ENCODE measurements at places on chromosomes 5 and 9. TPM values are rescaled to one million over a fixed set of nuclear protein-coding genes. Genes with fewer than 3 reads are reported as not detected.

- no peak for DNase-seq
These were observed 34.7 kb downstream of the PAEP start for GRCh38 chr9:135596211-135596610.

GRCh38 chr9:106883626-106884190 lies 20.7 kb downstream of the ZNF462 start:
- DNase-seq, result no peak

The SLCO6A1 gene
- total RNA-seq, result not detected

DNA sequence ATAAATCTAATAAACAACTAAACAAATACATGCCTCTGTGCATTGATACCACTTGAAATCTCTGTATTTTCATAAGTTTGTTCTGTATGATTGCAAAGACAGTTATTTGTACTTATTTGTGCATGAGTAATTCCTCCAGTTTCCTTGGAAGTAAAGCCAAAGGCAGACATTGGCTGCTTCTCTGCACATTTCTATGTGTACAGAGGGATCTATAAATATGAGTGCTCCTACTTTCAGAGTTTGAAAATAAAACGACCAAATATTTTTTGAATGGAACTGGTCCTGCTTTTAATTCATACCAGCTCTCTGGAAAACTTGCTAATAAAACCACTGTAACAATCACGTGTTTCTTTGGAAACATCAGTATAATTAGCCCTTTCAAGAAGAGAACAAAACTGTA lies 306.5 kb downstream of the MAN2A1 start:
- no peak for DNase-seq

The SMIM15 gene
- 60.8 TPM for total RNA-seq

The HAVCR2 gene
- total RNA-seq, result not detected

DNA sequence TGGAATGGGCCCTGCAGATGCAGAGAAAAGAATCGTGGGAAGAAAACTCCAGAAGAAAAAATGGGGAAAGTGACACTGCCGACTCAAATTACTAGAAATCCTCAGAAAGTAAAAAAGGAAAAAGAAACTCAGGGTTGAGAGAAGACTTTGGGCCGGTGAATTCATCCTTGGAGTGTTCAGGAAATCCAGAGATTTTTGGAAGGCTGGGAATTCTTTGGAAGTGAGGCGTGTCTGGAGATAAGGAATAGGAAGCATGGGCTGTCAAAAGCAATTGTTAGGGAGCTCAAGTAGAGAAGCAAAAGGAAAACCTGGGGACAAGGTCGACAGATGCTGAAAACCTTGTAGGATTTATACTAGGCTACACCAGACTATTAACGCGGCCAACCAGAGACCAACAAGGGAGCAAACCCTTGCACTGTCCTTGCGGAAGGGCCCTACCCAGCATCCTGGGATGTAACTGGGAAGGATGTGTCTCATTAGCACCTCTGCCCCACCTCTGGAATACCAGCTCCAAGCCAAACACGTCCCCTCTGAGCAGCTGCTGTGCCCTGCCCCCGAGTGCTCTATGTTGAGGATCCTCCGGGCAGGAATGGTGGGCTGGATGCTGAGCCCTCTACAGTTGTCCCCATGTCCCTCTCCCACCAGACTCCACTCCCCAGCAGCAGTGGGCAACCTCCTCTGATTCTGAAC lies 11.6 kb downstream of the DAB2IP start:
- no peak for DNase-seq

DNA sequence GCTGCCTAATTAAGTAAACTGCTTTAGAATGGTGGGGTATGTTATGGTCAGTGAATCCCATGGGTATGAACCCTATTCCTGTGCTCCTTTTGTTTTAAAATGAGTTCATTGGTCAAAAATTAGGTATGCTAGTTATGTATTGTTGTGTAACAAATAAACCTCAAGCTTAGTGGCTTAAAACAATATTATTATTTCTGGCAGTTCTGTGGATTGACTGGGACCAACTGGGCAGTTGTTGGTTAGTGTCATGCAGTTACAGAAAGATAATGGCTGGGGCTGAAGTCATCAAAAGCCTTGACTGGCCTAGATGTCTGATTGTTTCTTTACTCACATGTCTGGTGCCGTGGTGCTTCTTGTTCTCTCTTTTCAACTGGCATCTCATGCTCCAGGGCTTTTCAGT lies 8.9 kb upstream of the PTAR1 start:
- DNase-seq, result no peak

GRCh38 chr9:16871336-16872151 lies 1.1 kb upstream of the BNC2 start:
- DNase-seq, result peak; percentile 35

- no peak for DNase-seq
These were observed 41.7 kb downstream of the AHRR start for GRCh38 chr5:362978-363765.

The DRD1 gene
- not detected for total RNA-seq

DNA sequence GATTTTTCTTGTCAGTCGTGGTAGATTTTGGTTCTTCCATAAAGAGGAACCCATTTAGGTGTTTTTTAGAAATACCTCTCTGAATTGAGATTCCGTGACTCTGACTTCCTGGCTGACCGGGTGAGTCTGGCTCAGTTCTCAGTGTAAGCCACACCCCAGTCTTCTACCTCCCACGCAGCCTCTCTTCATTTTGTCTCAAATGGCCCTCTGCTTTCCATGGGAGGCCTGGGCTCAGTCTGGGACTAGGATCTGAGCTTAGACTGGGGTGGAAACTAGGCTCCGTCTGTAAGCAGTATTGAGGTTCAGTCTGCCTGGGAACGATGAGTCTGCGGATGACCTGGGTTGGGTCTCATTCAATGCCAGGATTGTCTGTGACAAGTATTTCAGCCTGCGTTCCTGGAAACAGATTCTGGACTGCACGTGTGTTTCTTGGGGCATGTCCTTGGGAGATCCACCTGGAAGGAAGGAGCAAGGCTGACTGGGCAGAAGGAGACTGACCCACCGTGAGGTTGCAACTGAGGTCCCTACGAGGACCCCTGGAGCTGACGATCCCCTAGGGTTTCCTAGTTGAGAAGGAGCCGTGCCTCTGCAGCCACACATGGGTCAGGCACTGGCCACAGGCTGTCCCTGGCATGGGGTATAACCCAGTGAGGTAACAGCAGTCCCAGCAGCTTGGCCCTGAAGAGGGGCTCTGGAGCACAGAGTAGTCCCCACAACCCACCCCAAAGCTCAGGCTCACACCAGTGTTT lies 12.4 kb upstream of the CRB2 start:
- DNase-seq, result no peak

- peak; percentile 4 for DNase-seq
These were observed 54.9 kb upstream of the CDH9 start for GRCh38 chr5:27093279-27093678.
